ENCODE measurements at places on chromosomes 3 and 15.

DNA sequence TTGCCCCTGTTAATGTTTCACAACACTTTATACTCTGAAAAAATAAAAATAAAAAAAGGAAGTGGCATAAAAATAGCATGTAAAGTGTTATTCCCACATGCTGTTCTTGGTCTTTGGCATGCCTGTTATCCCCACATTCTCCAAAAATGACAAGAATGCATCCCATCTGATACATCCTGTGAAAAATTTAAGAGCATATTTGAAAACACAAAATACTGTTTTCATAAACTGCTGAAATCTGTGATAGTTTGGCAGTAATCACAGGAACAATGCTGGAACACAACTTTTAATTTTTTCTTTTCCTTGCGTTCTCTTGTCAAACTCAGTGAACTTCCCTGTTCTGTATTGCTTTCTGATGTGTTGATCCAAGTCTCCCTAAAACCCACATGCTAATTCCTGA lies 288.8 kb downstream of the ROBO2 start:
- DNase-seq: no peak

GRCh38 chr15:47410247-47410646 lies 307.1 kb upstream of the SEMA6D start:
- no peak for DNase-seq

- no peak for DNase-seq
Observed at GRCh38 chr3:138440596-138440995, 6.2 kb downstream of the ESYT3 start.

DNA sequence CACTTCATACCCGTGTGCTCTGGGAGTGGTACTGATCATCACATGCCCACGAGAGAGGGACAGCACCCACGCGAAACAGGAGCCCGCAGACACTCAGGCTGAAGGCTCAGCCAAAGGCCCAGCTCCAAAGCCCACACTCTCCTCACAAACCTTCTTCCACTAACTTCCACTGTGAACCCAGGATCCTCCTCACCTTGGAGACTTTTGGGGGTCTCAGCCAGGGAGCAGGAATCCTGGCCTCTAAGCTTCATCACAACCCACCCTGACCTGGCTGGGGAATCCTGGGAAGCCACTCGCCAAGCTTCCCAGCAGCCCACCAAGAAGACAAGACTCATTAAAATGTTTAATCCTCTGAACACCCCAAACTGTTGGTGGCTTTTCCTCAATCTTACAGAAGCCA lies 421.2 kb downstream of the OCA2 start:
- DNase-seq: no peak

DNA sequence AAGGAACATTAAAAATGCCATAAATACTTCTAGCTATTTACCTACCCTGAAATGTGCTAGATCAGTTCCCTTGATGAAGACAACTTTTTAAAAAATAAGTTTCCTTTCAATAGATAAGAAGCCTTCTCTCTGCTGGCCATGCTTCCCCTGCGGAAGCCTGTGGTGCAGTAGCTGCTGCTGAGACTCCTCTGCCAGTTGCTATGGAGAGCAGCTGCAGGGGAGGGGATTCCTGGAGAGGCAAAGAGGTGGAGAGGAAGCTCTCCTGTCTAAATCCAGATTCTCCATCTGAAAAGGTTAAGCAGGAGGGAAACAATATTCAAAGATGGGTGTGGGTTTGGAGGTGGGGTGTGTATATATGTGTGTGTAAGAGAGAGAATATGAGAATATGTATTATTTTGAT lies 69.8 kb upstream of the BFSP2 start:
- DNase-seq: no peak

GRCh38 chr15:65920121-65920520 lies 50.8 kb downstream of the RAB11A start:
- no peak for DNase-seq

- DNase-seq: no peak
Observed at GRCh38 chr3:312160-312733, 115.7 kb downstream of the CHL1 start.
